NCI-H510A treated with DMSO at 0.1 percent for 48 hours (cell line): ENCODE measurements at places on chromosomes 5 and 9.
A peak's percentile ranks its signal among the peaks of the same experiment; 100 is the strongest.

DNA sequence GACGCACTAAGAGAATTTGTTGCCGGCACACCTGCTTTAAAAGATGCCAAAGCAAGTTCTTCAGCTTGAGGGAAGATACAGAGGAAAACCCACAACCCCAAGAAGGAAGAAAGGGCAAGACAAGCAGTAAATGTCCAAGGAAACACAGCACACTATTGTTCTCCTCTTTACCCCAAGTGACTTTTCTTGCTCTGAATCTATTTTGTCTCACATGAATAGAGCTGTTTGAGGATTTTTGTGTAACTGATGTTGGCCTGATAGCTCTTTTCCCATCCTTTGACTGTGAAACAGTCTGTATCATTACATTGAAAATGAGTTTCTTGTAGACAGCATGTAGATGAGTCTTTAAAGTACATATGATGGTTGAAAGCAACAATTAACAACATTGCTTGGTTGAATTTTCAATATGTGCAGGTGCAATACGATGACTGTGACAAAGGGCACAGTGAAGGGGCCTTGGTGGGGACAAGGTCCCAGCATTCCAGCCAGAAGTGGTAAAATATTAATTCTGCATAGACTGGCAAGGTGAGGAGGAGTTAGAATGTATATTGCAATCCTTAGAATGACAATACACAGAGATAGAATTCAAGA is 16.8 kb upstream of the CEP72 start:
- DNase-seq: no peak

- no peak for DNase-seq
These were observed 80.8 kb upstream of the IER5L start for GRCh38 chr9:129258823-129259301.

DNA sequence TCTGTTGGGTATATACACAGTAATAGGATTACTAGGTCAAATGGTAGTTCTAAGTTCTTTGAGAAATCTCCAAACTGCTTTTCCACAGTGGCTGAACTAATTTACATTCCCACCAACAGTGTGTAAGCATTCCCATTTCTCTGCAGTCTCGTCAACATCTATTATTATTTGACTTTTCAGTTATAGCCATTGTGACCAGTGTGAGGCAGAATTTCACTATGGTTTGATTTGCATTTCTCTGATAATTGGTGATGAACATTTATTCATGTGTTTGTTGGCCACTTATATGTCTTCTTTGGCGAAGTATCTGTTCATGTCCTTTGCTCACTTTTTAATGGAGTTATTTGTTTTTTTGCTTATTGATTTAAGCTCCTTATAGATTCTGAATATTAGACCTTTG is 596.2 kb upstream of the DAB2 start:
- no peak for DNase-seq

DNA sequence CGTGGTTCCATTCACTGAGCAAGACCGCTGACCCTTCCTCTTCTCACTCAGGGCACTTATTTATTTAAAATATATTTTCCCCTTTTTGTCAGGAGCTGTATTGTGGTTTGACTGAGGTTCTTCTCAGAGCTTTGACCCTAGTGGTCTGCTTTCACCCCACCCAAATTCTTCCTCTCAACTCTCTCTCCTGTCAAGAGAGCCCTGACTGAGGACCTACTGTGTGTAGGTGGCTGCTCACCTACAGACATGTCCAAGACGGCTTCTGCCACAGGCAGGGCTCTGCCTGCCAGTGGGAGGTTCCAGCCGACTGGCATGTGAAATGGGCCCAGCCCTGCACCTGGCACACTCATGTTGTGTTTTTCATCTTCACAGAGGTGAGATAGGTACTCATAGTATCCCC is 5.2 kb downstream of the DCANP1 start:
- no peak for DNase-seq

- no peak for DNase-seq
These were observed 326.4 kb downstream of the TRIM32 start for GRCh38 chr9:117013440-117013995.

- peak; percentile 51 for DNase-seq
These were observed 38.8 kb downstream of the CARTPT start for GRCh38 chr5:71757590-71758543.

- no peak for DNase-seq
These were observed 413.1 kb downstream of the KCTD16 start for GRCh38 chr5:144583541-144584449.

DNA sequence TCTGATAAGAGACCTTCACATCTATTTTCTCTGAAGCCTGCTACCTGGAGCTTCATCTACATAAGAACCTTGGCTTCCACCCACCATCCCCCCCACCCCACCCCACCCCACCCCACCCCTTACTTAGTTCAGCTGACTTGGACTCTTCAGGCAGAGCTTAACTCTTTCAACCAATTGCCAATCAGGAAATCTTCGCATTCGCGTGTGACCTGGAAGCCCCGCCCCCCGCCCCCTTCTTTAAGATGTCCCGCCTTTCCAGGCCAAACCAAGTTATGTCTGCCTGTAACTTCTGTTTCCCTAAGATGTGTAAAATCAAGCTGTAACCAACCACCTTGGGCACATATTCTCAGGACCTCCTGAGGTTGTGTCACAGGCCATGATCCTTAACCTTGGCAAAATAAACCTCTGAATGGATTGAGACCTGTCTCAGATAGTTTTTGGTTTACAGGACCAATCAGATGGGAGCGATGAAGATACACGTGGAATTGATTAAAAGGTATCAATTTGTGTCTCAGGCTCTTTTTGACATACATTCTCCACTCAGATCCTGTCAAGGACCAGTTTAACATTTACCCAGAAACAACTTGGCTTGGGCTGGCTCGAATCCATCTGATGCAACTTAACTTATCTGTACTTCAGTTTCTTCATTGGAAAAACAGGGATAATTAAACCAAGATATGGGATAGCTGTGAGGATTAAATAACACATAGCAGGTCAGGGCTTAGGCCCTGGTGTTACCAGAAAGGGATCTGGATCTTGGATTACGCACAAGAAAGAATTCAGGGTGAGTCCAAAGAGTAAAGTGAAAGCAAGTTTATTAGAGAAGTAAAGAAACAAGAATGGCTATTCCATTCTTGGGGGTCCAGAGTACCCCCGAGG is 43.6 kb downstream of the GALNT12 start:
- no peak for DNase-seq

- no peak for DNase-seq
These were observed 189.5 kb downstream of the ACTL7B start for GRCh38 chr9:108666240-108666784.

DNA sequence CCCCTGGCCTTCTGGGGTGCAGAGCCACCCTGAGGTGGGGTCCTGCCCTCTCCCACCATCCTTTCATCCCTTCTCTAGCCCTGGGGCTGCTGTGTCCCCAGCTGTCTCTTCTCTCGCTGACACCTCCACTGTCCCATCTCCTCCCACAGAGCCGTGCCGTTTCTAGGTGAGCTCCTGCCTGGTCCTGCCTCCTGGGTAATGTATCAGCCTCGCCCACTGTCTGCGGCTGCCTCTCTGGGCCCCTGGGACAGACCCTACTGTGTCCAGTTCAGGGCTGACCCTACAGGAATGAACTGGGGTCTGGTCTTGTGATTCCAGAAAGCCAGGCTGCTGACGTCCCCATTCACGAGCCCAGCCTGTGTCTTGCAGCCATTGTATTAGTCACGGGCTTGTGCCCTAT is 4.1 kb downstream of the PAEP start:
- no peak for DNase-seq

DNA sequence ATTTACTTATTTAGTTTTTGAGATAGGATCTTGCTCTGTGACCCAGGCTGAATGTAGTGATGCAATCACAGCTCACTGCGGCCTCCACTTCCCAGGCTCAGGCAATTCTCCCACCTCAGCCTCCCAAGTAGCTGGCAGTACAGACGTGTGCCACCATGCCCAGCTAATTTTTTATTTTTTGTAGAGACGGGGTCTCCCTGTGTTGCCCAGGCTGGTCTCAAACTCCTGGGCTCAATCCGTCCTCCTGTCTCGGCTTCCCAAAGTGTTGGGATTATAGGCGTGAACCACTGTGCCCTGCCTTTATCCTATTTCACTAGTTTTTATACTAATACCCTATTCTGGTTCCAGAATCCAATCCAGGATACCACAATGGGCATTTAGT is 6.8 kb downstream of the RPS14 start:
- no peak for DNase-seq

DNA sequence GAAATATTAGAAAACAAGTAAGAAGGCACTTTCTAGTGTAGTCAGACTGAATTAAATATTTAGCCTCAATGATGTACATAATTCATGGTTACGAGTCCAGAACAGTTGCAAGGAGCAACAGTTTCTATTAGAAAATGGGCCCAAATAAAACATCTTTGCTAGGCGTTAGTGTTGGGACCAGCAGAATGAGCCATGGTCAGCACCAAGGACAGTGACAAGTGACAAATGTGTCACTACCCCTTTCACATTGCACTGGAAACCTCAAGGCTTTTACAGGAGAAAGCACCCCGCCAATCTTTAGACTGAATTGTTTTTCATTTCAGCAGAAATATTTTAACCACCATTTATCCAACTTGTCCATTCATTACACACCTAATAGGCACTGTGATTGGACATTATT is 301.3 kb upstream of the ADCY2 start:
- DNase-seq: no peak

DNA sequence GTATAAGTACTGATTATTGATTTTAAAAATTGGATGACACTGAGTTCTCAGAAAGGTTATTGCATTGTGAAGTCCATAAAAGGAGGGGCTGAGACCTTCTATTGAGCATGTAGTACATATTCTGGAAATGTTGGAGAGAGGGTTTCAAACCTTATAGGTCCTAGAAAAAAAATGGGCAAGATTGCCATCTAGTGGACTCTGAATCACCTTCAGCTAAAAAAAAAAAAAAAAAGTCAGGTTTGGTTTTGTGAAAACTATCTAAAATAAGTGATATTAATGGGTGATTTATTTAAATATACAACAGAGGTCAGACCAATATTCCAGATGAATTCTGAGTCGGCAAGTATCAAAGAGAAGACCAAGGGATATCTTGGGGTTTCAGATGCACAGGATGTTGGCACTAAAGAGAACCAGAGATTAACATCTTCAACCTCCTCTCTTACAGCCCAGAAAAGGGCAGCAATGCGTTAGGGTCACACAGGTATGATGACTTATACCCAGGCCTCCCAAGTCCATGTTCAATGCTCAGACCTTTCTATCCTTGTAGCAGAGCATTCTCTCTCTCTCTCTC is 109.8 kb upstream of the NMUR2 start:
- DNase-seq: peak; percentile 34

- no peak for DNase-seq
These were observed 1107.4 kb downstream of the DTWD2 start for GRCh38 chr5:117880932-117881331.

GRCh38 chr5:158086856-158087255 is 227.9 kb upstream of the CLINT1 start:
- no peak for DNase-seq

GRCh38 chr9:116027951-116028350 is 125.6 kb upstream of the PAPPA start:
- DNase-seq: no peak

GRCh38 chr5:172370237-172370640 is 84.1 kb downstream of the SH3PXD2B start:
- no peak for DNase-seq

DNA sequence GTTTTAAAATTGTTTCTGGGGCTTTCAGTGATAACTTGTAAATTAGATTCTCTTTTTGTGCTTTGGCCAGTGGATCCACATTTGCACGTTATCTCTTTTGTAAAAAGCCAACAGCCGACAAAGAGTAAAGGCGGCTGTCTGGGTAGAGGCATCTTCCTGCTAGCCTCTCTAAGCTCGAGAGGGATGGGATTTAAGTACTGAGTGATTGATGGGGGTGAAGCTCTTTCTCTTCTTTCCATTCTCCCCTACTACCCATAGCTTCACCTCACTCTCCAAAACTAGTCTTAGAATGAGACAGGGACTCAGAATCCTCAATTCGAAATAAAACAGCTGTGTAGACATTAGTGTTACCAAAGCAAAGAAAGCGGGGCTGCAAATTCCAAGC is 3.4 kb downstream of the PBX3 start:
- DNase-seq: peak; percentile 47

DNA sequence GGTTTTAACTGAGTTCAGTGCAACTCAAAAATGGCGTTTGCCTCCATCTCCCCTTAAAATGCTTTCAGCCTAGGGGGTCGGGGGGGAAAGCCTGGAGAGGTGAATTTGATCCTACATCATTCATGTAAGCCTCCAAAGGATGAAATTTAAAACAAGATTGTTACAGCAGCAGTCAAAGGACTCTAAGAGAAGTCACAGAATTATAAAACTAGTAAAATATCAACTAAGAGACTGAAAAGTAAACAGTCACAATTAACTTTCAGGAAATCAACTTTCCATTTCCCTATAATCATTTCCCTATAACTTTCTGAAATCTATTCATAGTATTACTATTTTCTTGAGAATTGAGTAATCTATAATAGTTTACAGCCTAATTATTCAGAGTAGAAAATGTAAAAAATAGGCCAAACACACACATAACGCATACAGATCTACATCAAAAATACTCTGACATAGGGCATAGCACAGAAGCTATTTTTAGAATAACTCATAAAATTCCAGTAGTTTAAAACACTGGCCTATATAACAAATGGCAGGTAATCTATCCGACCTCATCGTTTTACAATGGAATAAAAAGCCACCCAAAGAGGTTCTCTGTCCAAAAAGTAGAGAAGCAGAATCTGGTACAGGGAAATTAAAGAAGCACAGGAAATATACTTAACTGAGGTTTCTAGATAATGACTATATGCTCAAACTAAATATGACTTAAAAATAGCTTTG is 37.6 kb downstream of the FBXL17 start:
- DNase-seq: no peak

- DNase-seq: no peak
These were observed 47.5 kb upstream of the ADRB2 start for GRCh38 chr5:148778882-148779281.

DNA sequence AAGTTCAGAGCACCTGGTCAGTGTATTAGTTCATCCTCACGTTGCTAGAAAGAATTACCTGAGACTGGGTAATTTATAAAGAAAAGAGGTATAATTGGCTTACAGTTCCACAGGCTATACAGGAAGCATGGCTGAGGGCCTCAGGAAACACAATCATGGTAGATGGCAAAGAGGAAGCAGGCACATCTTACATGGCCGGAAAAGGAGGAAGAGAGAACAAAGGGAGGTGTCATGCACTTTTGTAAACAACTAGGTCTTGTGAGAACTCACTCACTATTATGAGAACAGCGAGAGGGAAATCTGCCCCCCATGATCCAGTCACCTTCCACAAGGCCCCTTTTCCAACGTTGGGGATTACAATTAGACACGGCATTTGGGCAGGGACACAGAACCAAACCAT is 28.8 kb upstream of the CAVIN4 start:
- DNase-seq: no peak

DNA sequence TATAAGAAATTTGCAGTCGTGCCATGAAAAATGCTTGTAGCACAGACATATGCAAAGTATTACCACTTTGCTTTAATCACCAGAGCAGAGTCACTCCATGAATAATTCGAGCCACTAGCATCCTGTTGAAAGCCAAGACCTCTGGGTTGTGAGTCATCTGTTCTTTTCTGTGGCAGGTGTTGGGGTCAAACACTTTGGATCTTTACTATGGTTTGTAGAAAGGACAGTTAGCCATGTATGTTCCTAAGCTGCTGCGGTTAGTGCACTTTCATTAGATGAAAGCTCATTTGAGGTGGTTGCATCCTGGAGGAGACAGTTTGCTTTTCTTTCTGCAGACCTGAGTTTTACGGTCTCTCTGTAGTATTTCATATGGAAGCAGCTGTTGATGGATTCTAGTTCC is 223.7 kb downstream of the DMRT2 start:
- no peak for DNase-seq

- peak; percentile 20 for DNase-seq
These were observed 78.7 kb downstream of the ACTL7B start for GRCh38 chr9:108776920-108777639.
